Stimulated activated CD8-positive, alpha-beta memory T cell treated with anti-CD3 and anti-CD28 coated beads, Interleukin-2, amount 100 ng/mL, for 1 hour (primary cell): ENCODE measurements at places on chromosomes 12 and 14.

DNA sequence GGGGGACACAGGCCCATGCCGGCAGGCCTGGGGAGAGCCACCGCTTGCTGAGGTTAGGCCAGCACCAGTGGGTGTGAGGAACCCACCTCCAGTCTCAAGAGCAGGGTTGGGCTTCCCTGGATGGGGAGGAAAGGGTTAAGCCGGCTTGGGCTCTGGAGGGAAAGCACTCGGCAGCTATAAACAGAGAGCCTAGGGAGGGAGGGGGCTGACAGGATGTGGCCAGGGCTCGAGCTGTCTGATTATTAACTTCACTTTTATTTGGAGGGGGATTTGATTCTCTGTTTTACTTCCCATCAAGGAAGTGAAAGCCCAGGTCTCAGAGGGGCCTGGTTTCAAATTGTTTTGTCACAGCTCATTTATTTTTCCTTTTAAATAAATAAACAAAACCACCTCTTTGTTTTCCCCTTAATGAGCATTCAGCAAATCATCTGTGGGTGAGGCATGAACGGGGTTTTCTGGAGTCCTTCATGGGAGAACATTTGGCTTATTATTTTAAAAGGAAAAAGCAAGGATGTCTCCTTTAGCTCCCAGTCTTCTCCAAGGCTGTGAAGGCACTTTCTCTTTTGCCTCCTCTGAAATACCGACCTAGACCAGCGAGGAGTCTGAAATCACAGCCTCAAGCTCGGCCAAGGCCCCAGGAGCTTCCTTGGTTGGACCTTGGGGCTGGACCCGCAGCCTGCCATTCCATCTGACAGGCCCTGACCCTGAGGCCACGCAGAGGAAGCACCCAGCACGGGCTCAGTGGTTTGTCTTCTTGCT is 21.9 kb upstream of the ZFP36L1 start:
- DNase-seq = no peak

GRCh38 chr12:114949058-114949820 is 265.3 kb upstream of the TBX3 start:
- no peak for DNase-seq

DNA sequence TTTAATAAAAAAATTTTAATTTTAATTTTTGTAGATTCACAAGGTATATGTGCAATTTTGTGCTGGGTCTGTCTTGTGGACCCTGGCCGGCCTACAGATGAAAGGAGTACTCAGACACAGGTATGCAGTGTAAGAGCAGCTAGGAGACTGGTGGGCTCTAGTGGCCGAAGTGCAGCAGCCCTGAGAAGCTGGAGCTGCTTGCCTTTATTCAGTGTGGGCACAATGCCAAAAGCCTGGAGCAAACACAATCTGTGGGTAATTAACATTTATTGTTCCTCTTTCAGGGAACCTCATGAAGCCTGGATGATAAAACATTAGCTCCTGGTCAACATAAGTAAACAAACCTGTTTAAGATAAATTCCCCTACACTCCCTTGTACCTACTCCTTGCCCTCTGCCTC is 135.7 kb upstream of the SEL1L start:
- DNase-seq = no peak

DNA sequence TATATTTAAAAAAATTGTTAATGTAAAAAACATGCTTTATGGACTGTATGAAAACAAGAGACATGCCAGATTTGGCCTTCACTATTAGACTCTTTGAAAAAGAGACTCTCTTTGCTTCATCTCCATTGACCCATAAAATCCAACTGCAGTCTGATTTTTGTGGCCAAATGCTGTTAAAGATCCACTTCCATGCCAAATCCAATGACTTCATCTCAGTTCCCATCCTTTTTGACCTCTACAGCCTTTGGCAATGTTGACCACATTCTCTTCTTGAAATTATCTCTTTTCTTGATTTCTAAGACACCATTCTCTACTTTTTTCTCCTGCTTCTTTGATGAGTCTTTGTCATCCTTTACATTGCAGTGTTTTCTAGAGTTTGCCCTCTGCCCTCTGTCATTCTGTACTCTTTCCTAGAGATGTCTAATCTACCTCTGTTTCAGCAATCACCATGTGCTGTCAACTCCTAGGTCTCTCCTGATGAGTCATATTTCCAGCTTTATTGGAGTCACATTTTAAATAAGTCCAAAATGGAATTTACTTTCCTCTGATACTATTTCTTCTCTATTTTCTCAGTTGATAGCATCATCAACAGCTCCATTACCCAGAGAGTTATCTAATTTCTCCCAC is 2.4 kb downstream of the TMPRSS12 start:
- DNase-seq = no peak

DNA sequence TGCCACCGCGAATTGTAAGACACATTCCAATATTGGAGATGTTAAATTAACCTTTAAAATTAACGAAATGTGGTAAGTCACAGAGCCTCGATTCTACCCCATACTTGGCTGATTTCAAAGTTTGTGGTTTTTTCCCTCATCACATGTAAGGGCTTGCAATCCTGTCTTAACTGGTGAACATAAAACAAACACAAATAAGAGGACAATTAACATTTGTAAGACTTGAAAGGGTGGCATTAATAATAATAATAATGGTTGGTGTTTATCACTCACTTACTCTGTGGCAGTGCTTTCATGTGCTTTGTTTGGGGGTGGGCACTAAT is 26.6 kb downstream of the PPFIBP1 start:
- DNase-seq = no peak

GRCh38 chr12:14260011-14260993 is 105.2 kb upstream of the ATF7IP start:
- no peak for DNase-seq

DNA sequence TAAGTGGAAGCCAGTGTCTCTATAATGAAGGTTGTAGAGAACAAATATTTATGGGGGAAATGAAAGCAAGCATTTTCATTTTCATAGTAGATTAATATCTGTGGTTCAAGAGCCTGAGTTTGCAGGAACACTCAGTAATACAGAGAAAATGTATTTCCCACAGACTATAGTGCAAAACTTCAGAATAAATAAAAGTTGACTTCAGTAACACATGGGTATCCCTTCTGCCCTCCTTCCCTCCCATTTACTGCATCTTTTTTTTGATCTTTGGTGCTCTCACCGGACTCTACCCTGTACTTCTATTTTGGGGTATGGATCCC is 75.3 kb upstream of the AMN1 start:
- no peak for DNase-seq

DNA sequence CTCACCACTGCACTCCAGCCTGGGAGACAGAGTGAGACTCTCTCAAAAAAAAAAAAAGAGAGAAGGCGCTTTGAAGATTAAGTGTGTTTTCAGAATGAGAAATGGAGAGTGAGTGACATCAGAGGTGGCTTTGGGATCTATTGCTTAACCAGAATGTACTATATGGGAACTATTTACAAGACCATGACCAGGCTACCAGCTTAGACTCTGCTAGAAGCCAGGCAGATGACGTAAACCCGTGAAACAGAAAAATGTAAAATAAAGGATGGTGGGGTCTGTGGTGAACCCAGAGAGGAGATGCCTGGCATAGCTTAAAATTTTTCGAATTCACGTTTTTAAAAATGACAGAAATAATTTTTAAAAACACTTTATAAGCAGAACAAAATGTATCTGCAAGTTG is 82.0 kb downstream of the IFT43 start:
- DNase-seq = no peak

DNA sequence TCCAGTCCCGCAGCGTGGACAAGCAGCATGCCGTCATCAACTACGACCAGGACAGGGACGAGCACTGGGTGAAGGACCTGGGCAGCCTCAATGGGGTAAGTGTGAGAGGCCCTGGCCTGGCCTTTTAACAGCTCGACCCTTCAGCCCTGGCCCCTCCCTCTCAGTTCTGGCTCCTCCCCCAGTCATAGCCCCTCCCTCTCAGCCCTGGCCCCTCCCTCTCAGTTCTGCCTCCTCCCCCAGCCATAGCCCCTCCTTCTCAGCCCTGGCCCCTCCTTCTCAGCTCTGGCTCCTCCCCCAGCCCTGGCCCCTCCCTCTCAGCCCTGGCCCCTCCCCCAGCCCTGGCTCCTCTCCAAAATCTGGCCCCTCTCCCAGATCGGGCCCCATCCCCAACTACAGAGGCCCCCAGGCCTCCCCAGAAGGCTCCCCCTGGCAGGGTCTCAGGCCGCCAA is 11.2 kb downstream of the CEP170B start:
- no peak for DNase-seq

DNA sequence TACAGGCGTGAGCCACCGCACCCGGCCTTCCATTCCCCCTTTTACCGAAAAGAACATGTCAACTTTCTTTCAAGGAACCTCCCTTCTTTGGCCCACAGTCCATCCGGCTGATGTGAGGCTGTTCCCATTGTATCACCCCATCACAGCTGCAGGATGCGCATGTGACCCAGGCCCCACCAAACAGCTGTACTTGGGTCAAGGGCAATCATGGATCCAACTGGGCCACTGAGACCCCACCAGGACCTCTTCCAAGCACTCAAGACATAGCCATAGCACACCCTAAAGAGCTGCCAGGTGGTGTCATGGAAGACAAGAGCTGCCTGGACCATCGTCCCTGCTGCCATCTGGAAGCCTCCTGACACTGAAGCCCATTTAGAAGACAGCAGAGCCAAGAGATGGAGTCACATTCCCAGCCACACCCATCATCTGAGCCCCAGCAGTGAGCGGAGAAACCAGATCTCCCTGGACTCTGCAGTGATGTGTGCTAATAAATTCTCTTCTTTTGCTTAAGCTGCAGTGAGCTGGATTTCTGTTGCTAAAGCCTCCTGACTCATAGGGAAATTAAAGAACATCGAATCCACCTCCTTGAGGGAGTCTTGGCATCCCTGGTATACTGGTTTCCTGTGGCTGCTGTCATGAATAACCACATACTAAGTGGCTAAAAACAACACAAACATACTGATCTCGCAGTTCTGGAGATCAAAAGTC is 105.6 kb downstream of the KSR2 start:
- DNase-seq = no peak

DNA sequence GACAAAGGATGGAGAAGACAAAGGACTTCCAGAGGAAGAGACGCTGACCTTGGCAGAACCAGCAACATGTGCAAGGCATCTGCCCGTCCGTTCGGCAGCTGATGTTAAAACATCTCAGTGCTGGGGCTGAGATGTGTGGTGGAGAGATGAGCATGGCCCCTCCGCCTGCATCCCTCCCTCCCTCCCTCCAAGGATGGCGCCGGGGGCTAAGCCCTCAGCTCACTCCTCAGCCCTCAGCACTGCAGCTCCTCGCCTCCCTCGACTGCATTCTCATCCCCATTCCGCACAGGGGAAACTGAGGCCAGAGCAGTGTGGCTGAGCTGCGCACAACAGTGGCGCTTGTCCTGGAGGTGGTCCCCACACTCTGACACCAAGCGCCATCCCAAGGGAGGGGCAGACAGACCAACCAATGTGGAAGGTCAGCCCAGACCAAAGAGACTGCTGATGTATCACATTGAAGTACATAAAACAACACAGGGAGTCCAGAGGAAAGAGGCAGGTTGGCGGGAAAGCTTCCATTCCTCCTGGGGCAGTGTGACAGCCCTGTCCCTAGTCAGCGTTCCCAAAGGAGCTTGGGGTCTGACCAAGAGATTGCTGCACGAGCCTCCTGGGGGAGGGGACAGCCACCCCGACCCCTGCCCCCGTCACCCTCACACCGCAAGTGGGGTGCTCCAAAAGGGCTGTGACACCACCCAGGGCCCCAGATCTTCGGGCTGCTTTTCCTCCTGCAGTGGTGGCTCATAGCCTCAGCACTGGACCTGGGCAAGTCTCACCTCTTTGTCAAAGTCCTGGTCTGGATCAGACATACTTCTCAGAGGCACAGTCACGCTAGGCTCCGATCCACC is 15.1 kb downstream of the AMN start:
- DNase-seq = no peak

DNA sequence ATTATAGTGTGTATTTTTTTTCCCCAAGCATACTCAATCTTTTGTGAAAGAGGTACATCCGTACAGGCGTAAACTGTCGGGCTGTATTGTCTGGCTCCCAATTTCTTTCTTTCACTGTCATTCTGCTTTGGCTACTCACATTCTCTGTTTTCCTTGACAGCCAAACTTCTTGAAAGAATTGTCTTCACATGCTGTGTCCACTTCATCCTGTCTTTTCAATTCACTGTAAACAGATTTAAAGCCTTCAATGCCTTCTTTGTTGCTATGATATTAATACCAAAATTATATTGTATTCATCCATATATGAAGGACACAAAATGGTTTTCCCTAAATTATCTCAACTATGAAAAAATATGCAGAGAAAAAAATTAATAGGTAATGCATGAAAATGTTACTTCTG is 6.0 kb upstream of the ATP23 start:
- no peak for DNase-seq

DNA sequence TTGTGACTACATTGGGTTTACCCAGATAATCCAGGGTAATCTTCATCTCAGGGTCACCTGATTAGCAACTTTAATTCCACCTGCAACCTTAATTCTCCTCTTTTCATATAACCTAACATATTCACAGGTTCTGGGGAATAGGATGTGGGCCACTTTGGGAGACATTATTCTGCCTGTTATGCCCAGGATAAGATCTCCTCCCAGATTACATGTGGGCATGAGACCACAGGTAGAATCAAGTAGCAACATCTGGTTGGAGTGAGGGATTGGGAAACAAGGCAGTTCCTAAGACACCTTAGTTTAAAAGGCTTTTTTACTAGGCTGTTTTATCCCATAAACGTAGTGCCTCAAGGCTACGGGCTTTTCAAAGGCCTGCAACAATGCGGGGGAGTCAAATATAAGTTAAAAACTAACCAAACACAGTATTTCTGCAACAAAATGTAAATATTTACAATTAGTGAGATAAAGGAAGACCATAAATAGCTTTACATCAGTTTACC is 181.5 kb downstream of the FOXA1 start:
- no peak for DNase-seq

- DNase-seq = no peak
These were observed 19.9 kb upstream of the BDKRB2 start for GRCh38 chr14:96184737-96185136.

DNA sequence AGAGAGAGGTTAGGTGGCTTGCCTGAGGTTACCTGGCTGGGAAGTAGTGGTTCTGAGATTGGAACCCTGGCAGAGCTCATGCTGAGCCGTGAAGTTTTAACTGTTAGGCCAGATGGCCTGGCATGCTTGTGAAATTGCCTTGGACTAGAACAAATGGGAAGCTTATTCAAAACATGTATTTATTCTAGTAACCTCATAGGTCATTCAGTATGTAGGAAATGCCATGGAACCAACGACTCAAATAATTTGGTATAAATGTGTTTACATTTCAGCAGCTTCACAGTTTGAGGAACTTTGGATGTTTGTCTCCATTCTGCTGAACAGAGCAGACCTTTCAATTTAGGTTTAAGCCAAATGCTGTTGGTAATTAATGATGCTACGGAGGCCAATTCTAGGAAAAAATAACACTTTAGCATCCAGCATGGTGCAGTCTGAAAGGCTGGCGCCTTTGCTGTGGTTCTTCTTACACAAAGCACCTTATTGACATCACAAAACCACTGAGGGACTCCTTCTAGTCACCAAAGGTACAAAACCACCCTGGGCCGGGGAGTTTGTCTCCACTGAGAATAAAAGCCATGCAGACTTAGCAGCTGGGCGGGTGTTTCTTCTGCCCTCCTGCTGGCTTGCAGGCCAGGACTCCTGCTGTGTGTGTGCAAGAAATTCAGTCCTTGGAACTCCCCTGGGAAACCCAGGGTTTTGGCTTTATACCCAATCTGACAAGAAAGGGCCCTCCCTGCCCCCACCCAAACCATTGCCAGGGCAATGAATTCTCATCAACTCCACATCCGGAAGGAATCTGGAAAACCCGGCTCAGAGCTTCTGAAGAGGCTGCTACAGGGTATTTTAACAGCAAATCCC is 64.2 kb downstream of the ELK3 start:
- DNase-seq = no peak
